NCI-H1694 (cell line): ENCODE measurements at places on chromosomes 5 and 9.

DNA sequence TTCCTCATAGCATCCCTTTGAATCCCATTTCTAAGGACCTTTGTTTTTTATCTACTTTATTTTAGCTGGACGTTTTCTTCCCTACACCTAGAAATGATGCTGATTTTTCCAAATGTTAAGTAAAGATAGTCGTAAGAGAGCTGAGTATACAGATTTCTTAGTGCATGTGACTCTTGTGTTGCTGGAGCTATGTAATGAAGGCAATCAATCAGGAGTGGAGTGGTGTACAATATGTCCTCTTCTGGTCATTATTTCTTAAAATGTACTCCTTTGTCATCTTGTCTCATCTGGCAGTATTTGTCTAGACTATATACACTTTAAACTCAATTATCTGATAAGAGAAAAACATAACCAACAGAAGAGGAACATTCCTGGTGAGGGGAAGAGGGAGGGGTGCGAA is 13.5 kb downstream of the GAPT start:
- DNase-seq = no peak

DNA sequence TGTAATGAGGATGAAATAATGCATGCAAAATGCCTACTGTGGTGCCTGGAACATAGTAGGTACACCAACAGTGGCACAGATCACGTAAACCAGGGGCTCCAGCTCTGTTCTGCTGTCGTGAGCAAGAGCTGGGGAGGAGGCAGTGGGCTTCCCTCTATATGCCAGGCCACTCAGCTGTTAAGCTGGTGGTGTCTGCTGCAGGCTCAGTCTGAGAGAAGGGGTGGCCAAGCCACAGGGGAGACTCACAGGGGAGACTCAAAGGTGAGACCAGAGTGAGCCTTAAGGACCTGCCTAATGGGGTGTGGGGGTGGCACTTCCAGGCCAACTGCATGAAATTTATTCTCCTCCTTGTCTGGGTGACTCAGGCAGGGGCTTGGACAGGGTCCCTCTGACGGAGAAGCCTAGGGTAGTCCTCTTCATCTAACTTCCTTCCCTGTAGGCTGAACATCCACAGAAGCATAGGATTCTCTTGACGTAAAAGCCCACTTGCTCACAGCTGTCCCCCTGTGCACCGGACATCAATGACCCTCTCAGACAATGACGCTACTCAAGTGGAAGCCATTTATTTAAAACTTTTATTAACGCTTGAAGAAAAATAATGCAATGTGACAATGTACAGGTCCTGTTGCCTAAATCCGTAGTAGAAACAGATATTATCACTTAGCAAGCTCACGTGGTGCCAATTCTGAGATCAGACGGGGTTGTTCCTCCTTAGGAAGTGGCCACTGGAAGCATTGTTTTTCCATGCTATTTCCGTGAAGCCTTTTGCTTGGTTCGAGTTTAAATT is 13.9 kb downstream of the STC2 start:
- no peak for DNase-seq

DNA sequence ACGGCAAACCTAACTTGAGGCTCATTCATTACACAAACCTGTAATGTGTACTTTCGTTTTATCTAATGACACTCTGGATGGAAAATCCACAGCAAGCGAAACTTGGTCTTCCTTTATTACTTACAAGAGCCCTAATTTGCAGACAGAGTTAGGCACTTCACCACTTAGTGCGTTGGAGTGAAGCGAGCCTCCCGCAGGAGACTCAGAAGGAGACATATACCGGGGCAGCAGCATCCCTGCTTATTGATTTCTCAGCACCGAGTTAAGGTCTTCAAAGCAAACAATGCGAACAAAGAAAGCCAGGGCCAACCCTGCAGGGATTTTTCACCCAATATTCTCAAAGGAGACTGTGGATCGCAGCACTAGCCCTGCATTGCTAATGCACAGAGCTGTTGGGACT is 28.6 kb downstream of the LSM11 start:
- DNase-seq = no peak

DNA sequence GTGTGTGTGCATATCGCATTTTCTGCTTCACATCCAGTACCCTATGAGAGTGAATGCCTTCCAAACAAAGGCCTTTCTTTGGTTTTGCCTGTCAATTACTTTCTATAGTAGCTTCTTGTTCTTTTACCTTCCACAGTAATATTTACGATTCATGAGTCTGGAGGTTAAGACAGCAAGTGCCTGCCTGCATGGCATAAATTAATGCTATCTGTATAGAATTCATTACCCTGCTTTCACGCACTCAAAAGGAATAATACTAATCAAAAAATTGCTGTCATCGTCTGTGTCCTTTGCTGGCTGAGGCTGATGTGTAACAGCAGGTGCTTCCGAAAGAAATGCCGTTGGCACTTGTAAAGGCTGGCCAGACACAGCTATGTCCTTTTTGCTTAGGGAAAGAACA is 1304.4 kb upstream of the CDH6 start:
- no peak for DNase-seq

DNA sequence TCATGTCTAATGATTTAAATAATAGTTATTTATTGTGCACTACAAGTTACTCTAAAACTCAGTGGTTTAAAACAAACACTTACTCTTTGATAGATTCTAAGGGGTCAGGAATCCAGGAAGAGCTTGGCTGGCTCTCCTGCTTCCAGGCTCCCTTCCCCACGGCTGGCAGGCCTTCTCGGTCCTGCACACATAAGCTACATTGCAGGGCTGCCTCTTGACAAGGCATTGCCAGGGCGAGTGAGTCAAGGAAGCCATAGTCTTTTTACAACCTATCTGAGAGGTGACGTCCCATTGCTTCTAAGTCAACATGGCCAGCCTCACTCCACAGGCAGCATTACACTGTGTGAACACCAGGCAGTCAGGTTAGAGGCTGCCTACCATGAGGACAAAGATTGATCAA is 119.8 kb downstream of the AUH start:
- no peak for DNase-seq

DNA sequence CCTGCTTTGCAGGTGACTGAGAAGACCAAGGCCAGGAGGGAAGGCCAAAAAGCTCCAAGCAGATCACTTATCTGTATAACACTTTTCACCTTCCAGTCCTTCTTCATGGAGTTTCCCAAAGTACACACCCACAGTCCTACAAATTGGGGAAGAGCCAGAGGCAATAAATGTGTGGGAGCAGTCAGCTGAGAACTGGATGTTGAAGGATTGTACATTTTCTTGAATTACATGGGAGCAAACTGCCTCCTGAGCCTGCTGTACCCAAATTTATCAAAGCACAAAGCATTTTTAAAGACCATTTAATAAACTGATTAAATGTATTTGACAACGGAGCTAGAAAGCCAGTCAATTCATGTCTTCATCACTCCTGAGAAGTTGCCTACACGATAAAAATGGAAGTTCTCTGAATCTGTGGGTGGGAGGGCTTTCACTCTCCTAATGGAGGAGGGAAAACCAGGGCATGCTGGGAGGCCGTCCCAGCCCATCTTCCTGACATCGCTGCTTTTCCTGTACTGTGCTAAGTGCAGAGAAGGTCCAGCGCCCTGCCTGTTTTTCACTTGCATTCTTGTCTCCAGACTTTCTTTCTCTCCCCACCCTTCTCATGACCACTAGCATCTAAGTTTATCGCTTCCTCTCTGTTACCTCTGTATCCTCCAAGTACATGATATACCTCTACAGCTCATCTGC is 79.0 kb downstream of the KCNIP1 start:
- no peak for DNase-seq

- no peak for DNase-seq
Observed at GRCh38 chr9:38431116-38431515, 6.9 kb upstream of the IGFBPL1 start.

GRCh38 chr9:35579130-35579529 is 25.9 kb upstream of the TESK1 start:
- no peak for DNase-seq

GRCh38 chr5:89399548-89399947 is 516.6 kb upstream of the MEF2C start:
- DNase-seq = no peak

DNA sequence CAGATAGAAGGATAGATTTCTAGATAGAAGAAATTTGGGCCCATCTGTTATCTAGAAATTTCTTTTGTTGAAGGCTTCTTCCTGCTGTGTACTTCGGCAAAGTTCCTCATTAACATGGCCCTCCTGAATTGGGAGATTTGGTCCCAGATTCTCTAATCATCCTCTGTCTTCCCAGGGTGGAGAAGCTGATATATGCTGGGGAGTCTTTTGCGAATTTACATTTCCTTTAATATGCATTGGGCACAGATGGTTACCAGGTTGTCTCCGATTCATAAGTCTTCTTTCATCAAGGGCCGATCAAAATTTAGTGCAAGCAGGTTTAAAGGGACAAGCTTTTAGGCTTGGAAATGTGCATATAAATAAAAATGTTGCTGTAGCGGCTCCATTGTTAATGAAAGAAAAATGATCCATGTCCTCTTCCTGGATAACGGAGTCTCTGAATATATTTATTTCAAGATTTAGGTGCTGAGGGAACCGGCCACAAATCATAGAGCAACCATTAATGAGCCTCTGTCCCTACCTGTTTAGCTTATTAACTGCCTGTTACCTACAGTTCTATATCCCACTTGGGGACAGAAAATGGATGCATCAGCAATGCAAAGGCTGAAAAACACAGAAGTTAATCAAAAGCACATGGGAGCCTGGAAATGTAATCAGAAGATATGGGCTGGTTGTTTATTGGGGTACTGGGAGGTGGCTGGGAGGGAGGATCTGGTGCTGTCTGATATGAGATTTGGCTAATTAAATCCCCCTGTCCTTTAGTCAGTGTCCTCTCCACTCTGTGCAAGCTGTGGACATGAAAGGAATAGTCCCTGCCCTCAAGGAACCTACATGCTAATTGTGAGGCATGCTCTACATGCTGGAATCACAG is 234.7 kb downstream of the MAN2A1 start:
- DNase-seq = no peak

GRCh38 chr9:35682520-35683315 is 7.0 kb downstream of the TPM2 start:
- no peak for DNase-seq

DNA sequence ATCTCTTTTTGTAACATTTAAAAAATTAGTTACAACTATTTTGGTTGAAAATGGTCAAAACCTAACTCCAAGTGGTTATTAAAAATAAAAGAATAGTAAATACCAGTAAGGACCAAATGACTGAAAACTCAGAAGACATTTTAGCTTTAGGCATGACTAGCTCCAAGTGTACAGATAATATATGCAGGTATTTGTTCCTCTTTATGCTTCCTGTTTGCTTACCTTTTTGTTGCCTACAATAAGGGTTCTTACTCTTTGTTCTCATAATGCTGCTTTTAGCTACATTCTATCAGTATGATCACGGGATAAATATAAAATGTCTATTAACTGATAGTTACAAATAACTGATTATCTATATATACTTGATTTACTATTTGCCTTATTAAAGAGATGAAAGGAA is 259.6 kb downstream of the CDH12 start:
- DNase-seq = no peak

GRCh38 chr9:120920806-120921178 is 5.8 kb downstream of the TRAF1 start:
- DNase-seq = no peak

DNA sequence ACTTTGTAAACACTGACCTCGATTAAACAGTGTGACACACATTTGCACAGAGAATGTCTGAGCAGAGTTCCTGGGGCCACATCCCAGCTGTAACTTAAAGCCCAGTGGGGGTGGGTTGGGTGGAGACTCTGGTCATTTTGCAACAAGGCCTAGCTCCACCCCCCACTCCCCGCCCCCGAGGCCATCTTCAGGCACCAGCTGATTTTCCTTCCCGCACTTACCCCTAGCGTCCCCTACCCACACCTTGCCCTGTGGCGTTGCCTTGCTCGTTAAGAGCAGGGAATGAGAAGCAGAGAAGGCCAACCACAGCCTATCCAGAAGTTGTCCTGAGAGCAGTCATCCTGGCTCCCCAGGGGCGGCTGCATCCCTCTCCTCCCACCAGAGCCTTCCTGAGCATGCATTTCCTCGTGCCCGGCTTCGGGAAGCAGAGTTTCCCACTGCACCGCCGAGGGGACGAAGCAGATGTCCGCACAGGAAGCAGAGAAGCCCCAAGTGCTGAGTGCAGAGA is 101.7 kb upstream of the SARDH start:
- DNase-seq = no peak

- DNase-seq = no peak
Observed at GRCh38 chr5:101838435-101838834, 457.6 kb downstream of the SLCO4C1 start.

DNA sequence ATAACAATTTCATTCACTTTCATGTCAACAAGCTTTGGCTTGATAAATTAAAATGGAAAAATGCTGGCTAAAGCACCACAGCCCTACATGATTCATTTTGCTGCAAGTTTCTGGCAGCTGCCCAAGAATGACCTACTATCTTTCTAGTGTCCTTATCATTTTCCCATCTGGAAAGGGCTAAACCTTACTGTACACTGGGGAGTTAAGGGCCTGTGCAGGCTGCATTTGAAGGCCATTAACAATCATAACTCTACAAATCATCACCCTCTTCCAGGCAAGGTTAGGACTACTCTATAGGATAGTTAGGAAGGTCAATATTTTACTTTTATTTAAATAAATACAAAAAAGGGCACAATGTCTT is 579.7 kb upstream of the ZNF608 start:
- DNase-seq = no peak

- no peak for DNase-seq
Observed at GRCh38 chr9:31608881-31609280, 775.6 kb upstream of the ACO1 start.

GRCh38 chr5:56229111-56229510 is 4.0 kb downstream of the ANKRD55 start:
- DNase-seq = no peak

DNA sequence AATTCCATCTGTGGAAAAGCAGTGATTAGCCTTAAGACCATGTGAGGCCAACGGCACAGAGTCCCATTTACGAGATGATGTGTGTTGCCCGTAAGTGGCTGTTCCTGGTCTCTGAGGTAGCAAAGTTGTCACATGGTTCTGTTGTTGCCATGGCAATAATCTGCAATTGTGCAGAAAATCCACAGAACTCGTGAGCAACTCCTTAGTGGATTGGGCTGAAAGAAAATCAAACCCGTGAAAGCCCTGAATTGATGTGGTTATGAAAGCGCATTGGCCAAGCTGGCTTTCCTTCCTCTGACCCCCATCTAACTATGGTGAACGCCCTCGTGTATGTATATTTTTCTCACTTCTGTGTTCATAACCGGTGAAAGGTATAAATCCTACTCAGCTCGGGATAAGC is 614.7 kb downstream of the EBF1 start:
- no peak for DNase-seq

- DNase-seq = no peak
Observed at GRCh38 chr9:36191290-36191645, 547 bp downstream of the CLTA start.

DNA sequence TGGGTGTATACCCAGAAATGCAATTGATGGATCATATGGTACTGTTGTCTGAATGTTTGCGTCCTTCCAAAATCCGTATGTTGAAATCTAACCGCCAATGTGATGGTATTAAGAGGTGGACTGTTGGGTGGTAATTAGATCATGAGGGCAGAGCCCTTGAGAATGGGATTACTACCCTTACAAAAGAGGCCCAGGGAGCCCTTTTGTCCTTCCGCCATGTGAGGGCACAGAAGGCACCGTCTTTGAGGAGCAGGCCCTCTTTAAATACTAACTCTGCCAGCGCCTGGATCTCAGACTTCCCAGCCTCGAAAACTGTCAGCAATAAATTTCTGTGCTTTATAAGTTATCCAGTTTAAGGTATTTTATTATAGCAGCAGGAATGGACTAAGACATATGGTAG is 156.0 kb upstream of the OTULINL start:
- DNase-seq = no peak
